ENCODE measurements at places on chromosomes 5 and 9.

- no peak for DNase-seq
Measured at GRCh38 chr5:174612686-174613085, 111.7 kb upstream of the MSX2 start.

GRCh38 chr5:16866795-16867576 is 69.1 kb downstream of the MYO10 start:
- no peak for DNase-seq

- no peak for DNase-seq
Measured at GRCh38 chr5:171913987-171914273, 92.5 kb downstream of the FBXW11 start.

- DNase-seq, result no peak
Measured at GRCh38 chr9:19429595-19429994, 20.8 kb downstream of the ACER2 start.

- DNase-seq, result no peak
Measured at GRCh38 chr9:75658301-75658905, 232.1 kb upstream of the PCSK5 start.

GRCh38 chr9:123696476-123696875 is 233.4 kb downstream of the DENND1A start:
- no peak for DNase-seq

- no peak for DNase-seq
Measured at GRCh38 chr9:136648751-136649150, 14.0 kb upstream of the EGFL7 start.

DNA sequence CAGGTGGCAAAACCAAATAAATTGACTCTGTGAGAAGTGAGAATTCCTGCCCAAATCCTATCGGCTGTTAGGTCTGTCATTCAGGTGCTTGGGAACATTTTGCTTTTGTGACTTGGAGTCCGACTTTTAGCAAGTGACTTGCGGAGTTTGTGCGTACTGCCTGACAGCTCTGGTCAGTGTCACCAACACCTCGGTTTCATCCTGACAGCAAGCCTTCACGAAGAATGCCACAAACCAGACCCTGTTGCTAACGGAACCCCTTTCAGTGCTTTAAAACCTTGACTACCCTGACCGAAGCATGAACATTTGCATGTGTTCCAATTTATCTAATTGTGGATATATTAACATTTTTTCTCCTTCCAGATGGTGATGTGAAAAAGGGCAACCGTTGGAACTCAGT is 26.5 kb downstream of the LIX1 start:
- DNase-seq, result no peak

DNA sequence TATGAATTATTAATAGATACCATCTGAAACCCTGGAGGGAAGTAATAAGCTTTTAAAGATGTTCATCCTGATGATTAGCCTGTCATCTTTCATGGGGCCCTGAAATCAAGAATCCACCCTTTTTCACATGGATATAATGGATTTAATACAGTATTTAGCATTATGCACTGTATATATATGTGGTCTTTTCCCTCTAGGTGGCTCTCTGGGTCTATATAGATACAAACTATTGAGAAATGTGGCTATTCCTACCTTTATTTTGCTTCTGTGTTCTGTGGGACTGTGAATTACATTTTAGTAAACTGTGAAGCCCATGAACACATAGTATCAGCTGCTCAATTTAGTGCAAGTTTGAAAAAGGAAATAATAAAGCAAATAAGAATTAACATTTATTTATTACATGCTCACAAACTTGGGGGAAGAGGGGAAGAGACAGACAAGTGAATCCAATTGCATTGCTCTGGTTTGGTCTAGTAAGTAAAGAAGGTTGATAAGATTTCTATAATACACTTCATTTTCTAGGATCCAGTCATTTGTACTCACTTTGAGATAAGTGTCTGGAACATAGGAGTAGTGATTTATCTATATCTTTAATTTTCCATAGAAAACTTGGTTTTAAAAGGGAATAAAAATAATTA is 112.2 kb downstream of the SCAMP1 start:
- no peak for DNase-seq

DNA sequence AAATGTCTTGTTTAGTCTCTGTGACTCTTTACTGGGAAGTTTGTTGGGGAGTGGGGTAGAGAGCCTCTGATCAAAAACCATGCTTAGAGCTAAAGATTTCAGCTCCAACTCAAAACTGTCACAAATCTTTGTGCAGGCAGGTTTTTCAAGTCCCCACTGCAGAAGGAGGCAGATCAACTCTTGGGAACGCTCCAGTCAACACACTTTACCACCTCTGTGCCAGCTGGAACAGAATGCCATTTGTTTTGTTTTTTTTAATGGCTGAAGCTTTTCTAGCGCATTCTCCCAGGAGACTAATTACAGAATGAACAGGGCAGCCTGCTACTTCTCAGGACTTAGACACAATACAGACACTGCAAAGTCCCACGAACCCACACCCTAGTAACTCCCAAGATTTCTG is 17.9 kb upstream of the LHX6 start:
- DNase-seq, result no peak

DNA sequence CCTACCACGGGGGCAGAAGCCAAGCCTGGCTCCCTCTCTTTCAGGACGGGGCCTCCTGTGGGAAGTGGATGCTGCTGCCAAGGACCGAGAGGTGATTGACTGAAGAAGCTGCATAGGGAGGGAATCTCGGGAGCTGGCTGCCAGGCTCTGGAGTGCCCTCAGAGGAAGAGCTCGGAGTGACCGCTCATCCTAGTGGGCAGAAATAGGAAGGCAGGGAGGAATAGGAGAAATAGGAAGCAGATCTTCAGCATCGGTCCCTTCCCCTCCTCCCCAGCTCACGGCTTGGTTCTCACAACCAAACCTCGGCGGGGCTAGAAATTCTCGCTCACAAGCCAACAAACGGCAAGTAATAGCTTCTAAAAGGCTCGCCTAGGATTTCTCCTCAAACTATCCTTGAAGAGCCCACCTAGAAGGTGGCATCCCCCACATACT is 159.9 kb upstream of the RAI14 start:
- no peak for DNase-seq

DNA sequence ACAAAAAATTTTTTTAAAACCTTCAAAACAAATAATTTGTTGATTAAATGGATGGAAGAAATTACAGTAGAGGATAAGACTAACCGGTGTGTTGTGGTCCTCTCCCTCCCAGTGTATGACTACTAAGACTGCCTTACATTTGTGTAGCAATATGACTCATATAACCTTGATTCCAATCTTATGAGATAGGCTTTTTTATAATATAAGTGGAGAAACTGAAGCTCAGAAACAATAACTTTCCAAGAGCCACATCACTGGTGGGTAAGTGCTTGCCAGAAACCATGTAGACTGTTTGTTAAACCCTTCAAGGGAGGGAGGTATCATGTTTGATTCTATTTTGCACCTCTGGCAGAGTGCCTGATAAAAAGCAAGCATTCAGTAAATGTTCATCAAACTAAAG is 47.5 kb downstream of the NLN start:
- no peak for DNase-seq

DNA sequence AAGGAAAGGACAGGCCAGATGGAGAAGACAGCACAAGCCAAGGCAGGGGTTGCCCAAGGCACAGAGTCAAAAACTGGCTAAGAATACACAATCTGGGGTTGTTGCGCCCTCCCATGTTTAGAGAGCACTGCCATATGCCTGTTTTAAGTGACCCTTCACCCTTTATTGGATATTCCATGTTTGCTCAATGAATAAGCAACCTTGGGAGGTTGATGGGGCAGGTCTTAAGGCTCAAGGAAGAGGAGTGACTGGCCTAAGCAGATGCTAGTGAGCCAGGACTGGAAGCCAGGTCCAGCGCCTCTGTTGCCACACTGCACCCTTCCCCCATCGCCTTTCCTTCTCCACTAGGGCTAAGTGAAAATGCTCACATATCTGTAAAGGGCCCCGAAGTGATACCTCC is 6.7 kb downstream of the TXN start:
- DNase-seq, result no peak

- DNase-seq, result no peak
Measured at GRCh38 chr9:96620832-96621269, 1.2 kb upstream of the CDC14B start.

DNA sequence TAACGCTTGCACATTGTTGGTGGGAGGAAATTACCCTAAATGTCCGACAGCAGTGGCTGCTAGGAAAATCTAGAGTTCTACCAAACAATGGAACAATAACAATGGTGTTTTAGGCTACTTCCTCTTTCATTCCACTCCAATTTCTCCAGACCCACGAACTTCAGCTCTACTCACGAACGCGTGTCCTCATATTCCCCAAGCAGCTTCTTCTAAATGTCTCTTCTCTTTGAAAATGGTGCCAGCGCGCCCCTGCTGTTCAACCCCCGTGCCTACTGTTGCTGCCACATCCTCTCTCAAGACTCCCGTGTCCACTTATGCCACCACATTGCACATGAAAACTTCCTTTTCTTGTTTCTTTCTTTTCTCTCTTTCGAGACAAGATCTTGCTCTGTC is 25.6 kb downstream of the OR2V2 start:
- no peak for DNase-seq

DNA sequence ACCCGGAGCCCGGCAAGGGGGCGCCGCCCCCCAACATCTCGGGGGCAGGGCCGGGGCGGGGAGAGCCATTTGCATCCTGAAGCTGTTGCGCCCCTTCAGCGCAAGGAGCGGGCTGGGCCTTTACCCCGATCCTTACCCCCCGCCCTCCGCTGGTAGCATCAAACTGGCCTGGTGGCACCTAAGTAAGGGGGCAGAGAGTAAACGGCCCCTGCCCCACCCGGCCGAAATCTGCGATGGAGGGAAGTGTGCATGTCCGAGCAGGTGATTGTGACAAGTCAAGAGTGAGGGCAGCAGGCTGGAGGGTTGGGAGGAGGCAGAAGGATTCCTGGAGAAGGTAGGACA is 101.2 kb downstream of the ESM1 start:
- no peak for DNase-seq

DNA sequence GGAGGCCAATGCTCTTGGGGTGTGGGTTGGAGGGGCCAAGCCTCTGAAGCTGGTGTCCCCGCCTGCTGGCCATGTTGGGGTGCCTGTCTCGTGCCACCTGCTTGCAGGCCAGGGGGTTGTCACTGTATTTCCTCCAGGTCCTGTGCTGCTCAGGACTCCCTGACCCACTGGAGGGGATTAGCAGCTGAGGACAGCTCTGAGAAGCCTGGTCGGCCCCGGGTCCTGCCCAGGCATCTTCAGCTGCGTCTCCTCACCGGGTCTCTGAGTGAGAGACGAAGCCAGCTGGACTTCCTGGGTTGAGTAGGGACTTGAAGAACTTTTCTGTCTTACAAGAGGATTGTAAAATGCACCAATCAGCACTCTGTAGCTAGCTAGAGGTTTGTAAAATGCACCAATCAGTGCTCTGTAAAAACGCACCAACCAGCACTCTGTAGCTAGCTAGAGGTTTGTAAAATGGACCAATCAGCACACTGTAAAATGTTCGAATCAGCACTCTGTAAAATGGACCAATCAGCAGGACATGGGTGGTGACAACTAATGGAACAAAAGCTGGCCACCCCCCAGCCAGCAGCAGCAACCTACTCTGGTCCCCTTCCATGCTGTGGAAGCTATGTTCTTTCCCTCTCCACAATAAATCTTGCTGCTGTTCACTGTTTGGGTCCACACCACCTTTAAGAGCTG is 20.6 kb upstream of the SLC9A3 start:
- no peak for DNase-seq

- peak; percentile 55 for DNase-seq
Measured at GRCh38 chr5:160441311-160441781, 19.7 kb downstream of the PTTG1 start.

- DNase-seq, result no peak
Measured at GRCh38 chr5:10635257-10635866, 71.5 kb downstream of the ANKRD33B start.

GRCh38 chr5:130035388-130035787 is 131.1 kb downstream of the CHSY3 start:
- no peak for DNase-seq

- DNase-seq, result no peak
Measured at GRCh38 chr5:154220625-154221024, 30.1 kb downstream of the GALNT10 start.

- no peak for DNase-seq
Measured at GRCh38 chr5:176359658-176360057, 1.9 kb downstream of the KIAA1191 start.

- no peak for DNase-seq
Measured at GRCh38 chr5:136192015-136192525, 892 bp downstream of the SMIM32 start.

- no peak for DNase-seq
Measured at GRCh38 chr5:111675201-111675934, 81.6 kb downstream of the NREP start.

DNA sequence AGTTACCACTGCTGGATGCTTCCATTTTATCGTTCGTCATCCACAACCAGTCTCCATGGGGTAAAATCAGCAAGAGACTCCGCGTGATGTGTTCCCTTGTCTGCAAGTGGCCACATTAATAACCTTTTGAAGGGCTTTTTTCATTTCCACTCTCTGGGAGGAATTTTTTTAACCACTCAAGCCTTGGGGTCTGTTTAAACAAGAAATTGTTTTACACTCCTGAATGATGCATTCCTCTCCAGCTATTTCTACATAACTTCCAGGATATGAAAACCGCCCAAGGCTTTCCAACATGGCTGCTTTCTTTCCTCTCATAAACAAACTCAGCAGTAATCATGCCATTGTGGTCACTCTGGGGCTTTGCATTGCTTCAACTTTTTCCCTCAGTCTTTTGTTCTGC is 217.2 kb upstream of the DAPK1 start:
- DNase-seq, result no peak

GRCh38 chr5:31846934-31847333 is 208.0 kb downstream of the PDZD2 start:
- DNase-seq, result no peak

GRCh38 chr5:143205386-143205785 is 198.1 kb downstream of the NR3C1 start:
- DNase-seq, result no peak

GRCh38 chr5:400282-401145 is 42.5 kb upstream of the EXOC3 start:
- DNase-seq, result no peak

DNA sequence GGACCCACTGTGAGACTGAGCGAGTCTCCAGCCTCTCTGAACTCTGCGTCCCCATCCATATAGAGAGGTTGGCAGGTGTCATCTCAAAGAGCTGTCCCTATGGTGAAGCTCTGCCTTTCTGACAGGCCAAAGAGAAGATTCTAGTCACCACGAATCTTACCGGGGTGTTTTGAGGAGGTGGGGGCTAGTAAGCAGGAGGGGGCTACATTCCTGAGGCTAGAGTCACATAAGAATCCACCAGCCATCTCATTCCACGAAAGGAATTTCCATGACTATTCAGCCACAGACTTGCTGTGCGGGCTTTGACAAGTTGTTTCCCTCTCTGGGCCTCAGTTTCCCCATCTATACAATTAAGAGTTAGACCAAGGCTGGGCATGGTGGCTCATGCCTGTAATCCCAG is 16.3 kb downstream of the PDGFRB start:
- no peak for DNase-seq

Measured in NK-92 treated with Interleukin-12 subunit alpha and Interleukin-12 subunit beta, amount 100 ng/mL, for 24 hours (cell line).